Thymus (tissue), 14 donors: ENCODE measurements at places on chromosomes 4 and X. TPM values are rescaled to one million over a fixed set of nuclear protein-coding genes. Genes with fewer than 3 reads are reported as not detected.

The RHOXF2 gene
- polyA plus RNA-seq: 0.16 TPM

The IL2RG gene
- 197 TPM for polyA plus RNA-seq

The MAGEA10 gene
- not detected for polyA plus RNA-seq

The STOX2 gene
- polyA plus RNA-seq: 1.3 TPM

The ATP2B3 gene
- 0.02 TPM for polyA plus RNA-seq

The NDNF gene
- 2.8 TPM for polyA plus RNA-seq

The PGAM4 gene
- not detected for polyA plus RNA-seq

The MAGEE1 gene
- 3.4 TPM for polyA plus RNA-seq
